ENCODE measurements at places on chromosomes 16 and 17.

DNA sequence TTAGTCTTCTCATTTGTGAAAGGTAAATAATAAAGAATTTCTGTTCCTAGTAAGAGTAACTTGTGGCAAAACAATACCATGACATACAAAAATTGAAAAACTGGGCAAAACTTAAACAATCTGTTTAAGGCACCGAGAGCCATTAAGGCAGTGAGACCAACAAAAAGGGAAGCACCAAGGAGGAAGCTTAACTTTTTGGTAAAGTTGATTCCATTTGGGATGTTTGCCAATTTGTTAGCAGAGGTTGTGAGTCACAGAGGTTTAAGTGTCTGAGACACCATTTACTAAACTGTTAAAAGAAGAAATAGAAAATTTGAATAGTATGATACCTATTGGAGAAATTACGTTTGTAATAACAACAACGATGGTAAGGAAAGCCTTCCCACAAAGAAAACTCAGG, 4.9 kb downstream of the SLC35G3 start:
- no peak for DNase-seq

DNA sequence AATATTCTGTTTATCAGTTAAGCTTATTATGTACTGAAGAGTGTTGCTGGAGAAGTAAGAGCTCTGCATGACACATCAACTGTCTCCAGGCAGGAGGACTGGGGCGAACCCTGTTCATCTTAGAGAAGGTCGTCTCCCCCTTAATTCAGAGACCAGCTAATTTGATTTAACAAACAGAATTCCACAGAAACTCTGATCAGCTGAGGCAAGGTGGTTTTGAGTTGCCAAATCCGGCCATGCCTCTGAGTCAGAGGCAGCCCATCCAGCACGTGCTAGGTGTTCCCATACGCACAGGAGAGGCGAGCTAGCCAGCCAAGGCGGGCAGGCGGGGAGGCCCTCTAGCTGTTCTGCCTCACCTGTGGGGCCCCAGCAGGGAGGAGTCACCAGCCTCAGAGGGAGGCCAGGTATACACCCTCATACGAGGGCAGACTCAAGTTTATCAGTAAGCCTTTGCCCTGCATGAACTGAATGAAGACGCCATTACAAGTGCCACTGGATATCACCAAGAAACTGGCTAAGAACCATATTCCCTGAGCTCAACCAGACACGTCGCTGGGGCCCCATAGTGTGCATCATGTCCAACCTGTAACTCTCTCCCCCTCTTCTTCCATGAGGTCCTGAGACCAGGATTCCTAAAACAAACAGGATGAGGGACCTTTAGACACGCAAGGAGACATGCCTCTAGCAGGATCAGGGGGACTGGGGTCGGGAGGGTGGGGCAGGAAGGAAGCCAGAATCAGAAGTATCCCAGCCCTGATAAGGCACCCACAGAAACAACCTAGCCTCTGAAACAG, 25.7 kb downstream of the STAT5A start:
- no peak for DNase-seq

DNA sequence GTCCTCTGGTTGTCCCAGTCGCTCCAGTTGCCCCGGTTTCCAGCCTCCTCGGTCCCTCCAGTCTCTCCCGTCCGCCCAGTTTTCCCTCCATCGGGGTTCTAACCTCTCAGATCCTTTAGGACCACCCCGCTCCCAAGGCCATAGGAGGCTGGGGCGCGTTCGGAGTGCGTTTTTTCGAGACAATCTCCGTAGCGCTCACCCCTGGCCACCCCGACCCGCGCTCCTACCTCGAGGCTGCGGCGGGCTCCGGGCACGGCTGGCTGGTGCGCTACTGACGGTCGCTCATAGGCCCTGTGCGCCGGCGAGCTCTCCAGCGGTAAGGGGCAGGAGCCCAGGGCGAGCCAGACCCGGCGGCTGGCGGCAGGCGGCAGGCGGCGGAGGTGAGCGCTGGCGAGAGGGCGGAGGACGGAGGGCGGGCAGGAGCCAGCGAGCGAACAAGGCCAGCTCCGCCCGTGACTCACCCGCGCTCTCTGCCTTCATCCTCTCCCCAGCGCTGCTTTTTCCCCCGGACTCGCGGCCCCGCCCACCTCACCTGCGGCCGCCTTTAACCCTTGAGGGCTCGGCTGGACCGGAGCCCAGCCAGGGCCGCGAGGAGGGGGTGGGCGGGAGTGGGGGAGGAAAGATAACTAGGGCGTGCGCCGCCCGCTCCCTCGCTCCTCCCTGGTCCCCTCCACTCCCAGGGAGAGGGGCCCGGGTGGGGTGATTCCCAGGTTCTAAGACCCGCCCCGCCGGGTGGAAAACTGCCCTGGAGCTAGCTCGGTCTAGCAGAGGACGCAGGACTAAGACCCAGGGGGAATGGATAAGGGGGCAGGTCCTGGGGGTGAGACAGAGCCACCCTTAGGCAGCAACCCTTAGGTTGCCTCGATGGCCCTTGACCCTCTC, at the start of gene SP6:
Gene SP6, minus strand, starts transcription at position 472 of the 882 bp plus-strand sequence. CDS start 2,734 bp downstream, outside the sequence.
- DNase-seq = peak; percentile 46

- no peak for DNase-seq
These were observed 759 bp downstream of the ASPHD1 start for GRCh38 chr16:29900888-29901606.

DNA sequence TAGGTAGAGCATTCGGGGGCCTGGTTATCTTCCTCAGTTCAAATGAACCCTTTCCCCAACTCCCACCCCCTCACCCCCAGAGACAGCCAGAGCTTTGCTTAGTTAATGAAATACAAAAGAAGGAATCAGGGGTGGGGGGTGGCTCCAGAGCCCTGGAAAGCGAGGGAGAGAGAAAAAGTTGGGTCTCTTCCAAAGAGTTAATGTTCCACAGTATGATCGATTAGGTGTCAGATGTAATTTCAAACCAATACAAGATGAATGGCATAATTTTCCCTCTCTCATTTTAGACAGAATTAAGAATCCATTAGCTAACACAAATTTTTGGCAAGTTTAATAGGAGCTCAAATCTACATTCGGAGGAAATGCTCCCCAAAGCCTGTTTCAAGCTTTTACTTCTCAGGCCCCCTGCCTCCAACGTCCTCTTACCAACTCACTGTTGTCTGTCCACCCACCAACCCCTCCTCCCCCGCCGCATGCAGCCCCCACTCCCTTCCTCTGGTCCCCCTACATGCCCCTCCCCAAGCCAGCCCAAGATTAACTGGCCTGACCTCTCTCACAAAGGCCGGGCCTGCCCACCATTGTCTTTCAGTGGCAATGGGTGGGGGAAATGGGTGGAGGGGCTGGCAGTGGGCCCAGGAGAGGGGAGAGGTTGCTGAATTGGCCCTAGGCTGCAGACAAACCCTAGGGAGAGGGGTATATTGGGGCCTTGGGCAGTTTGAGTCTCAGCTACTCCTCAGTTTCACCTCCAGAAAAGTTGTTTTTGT, 28.2 kb downstream of the NEUROD2 start:
- no peak for DNase-seq

DNA sequence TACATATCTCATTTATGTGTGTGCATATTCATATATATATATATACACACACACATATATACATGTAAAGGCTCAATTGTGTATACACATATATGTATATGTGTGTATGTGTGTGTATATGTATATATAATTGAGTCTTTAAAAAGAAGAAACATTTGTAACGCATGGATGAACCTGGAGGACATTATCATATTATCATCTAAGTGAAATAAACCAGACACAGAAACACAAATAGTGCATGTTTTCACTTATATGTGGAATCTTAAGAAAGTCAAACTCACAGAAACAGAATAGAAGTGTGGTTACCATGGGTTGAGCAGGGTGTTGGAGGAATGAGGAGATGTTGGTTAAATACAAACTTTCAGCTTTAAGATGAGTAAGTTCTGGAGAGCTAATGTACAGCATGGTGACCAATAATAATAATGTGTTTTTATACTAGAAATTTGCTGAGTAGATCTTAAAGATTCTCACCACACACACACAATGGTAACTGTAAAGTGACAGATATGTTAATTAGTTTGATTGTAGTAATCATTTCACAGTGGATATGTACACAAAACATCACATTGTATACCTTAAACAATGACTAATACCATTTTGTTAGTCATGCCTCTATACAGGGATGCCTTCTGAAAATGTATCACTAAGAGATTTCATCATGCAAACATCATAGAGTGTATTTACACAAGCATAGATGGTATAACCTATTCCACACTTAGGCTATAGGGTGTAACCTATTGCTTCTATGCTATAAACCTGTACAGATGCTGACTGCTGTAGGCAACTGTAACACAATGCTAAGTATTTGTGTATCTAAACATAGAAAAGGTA, 132.6 kb upstream of the CACNG5 start:
- no peak for DNase-seq

DNA sequence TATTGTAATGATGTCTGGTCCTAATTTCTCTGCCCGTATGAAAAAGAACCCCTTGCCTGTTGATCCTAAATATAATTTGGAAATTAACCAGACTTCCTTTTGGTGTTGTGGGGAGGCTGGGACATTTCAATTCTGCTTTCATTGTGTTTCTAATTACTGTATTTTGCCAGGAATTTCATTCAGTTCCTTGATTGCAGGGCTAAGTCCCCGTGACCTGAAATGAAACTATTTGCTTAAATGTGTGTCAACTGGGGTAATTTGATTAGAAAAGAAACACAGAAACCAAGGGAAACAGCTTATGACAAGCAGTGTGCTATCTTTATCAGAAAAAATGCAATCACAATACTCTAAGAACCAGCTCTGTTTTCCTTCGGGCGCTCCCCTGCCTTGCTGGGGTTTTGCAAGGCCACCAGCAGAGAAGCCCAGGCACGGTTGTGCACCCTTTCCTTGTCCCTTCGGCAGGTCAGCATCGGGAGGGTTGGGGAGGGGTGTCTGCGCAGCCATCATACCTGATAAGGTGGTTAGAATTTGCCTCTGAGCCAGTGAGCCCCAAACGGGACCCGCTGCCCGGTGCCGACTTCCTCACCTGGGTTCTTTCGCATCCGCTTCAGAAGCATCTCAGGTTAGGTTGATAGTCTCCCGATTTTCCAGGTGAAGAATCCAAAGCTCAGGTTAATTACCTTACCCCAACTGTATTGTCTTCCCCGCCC, 19.4 kb downstream of the KLHL36 start:
- DNase-seq = no peak

DNA sequence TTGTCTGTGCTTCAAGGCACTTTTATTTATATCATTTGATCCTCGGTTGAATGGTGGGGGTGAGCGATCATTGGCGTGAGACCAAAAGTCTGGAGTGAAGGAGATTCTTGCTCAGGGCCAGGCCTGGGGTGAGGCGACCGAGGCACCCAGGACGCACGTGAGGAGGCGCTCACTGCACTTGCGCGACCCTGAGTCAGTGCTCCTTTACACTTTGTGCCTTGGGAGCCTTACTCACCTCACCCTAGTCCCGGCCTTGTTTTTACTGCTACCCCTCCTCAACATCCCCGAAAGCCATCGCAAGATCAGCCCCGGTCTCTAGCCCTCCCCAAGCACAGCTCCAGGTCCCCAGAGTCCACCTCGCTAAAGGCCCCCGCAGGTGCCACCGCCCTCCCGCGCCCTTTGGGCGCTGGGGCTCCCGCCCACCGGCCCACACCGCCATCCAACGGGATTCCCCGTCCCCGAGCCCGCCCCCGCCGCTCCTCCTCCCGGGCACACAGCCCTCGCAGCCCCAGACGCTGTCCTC, 496 bp downstream of the EZH1 start:
- peak; percentile 62 for DNase-seq

DNA sequence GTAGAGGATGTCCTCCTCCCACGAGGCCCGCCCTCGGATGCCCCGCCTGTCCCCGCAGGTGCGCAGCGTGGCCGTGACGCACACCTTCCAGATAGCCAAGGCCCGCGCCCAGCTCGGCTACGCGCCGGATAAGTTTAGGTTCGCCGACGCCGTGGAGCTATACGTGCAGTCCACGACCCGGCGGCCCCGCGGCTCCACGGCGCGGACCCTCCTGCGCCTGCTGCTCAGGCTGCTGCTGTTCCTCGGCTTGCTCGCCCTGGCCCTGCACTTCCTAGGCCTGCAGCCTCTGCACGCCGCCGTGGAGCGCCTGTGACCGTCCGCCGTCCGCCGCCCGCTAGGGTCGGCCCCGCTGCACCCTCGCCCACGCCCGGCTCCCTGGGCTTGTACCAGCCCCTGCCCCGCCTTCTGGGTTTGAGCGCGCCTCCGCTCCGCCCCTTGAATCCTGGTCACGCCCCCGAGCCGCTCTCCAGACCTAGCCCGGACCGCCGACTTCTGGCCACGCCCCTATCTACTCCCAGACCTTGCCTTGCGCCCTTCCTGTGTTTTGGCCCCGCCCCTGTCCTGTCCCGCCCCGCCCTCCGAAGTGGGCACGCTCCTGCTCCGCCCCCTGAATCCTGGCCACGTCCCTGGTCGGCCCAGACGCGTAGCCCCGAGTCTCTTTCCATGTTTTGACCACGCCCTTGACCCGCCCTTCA, 15.8 kb upstream of the EEF2K start:
- peak; percentile 99 for DNase-seq

GRCh38 chr17:73650140-73650539, 5.9 kb upstream of the SDK2 start:
- no peak for DNase-seq

DNA sequence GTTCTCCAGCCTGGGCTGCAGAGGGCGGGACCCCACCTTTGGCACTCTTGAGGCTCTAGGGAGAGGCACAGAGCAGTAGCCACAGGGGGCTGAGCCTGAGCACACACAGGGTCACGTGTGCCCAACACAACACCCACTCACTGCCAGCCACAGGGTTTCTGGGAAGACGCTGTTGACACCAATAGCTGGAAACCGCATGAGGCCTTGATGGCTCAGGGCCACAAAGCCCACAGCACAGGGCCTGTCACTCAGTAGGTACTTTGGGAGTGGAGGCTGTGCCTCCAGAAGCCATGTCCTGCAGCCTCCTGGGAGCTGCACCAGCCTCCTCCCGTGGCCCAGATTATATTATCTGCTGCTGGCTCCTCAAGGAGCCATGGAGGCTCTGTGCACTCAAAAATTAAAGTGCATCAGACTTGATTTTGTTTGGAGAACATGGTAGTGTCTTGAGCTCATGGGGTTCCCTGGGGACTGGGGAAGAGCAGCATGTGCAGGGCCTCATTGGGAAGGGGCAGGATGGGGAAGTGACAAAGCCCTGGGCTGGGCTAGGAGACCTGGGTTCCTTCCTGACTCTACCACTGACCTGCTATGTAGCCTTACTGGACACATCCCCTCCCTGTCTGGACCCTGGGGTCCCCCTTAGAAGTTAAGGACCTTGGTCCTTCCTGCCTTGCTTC, 12.5 kb upstream of the SREBF1 start:
- DNase-seq = peak; percentile 85

DNA sequence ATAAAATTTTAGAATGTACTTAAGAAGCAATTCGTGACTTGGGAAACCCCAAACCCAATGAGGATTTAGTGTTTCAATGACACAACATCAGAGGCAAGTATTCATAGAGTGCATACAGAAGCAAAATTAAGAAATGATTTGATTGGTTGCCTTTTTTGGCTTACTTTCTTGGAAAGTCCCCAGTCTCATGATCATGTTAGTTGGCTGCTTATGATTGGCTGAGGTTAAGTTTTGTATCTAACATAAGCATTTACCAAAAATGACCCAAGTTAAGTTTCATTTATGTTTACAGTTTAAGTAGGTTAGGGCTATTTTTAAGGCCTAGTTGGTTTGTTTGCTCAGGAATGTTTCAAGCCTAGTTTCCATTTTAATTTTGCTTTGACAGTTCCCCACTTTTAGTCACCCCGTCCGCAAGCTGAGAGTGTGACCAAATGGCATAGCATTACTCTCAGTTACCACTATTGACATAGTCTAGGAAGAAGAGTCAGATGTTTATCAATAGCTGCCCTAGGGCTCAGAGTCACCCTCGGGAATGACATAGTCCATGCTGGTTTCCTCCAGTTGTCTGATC, 36.2 kb downstream of the DGKE start:
- DNase-seq = no peak

- no peak for DNase-seq
These were observed 20.4 kb downstream of the HDAC5 start for GRCh38 chr17:44102849-44103622.
